ENCODE measurements at places on chromosomes 2 and 18.
A peak's percentile ranks its signal among the peaks of the same experiment; 100 is the strongest.

GRCh38 chr2:148721520-148721931 lies 77.0 kb downstream of the EPC2 start:
- no peak for DNase-seq

- DNase-seq, result peak; percentile 20
Observed at GRCh38 chr2:74496997-74497776, 2.2 kb downstream of the LBX2 start.

DNA sequence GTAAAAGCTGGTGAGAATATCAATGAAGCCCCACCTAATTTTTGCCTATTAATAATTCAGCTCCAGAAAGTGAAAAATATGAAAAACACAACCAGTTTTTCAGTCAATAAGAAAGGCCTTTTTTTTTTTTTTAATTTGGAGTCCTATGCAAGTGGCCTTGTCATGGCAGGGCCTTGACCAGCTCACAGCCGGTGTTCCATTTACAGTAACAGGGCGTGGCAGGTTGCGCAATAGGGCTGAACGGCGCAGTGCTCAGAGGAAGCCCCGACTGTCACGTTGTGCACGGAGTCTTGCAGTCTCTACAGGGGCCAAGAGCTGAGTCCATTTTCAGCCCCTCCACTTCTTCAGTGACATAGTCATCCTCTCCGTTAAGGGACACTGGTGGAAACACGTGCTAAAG lies 184.1 kb upstream of the FN1 start:
- no peak for DNase-seq

- no peak for DNase-seq
Observed at GRCh38 chr2:189393440-189394111, 47.7 kb upstream of the WDR75 start.

GRCh38 chr2:105385731-105386540 lies 12.9 kb downstream of the FHL2 start:
- peak; percentile 88 for DNase-seq

- no peak for DNase-seq
Observed at GRCh38 chr18:23069481-23069880, 65.8 kb upstream of the CABLES1 start.

GRCh38 chr2:54954705-54955357 lies 95.4 kb downstream of the RTN4 start:
- DNase-seq, result no peak

- DNase-seq, result no peak
Observed at GRCh38 chr18:50138181-50139064, 56.5 kb downstream of the MYO5B start.

- DNase-seq, result no peak
Observed at GRCh38 chr2:47227532-47228279, 72.6 kb upstream of the STPG4 start.

- DNase-seq, result no peak
Observed at GRCh38 chr2:6073191-6074088, 381.3 kb downstream of the SOX11 start.

GRCh38 chr2:141490886-141491285 lies 639.9 kb downstream of the LRP1B start:
- no peak for DNase-seq

DNA sequence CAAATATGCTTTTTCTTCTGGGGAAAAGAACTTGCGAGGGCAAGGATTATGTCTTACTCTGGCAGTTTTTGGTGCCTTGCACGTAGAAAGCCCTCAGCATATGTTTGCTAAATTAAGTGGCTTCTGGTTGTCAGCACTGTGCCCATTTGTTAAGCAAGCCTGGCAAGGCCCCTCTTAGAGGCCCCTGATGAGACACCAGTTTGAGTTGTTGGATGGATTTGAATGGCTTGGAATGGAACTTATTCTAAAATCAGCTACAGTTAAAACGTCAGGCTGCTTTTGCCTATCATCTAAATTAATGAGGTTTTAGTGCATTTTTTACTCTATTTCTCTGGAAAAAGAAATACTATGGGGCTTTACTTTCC lies 28.2 kb downstream of the TMEM182 start:
- no peak for DNase-seq

- DNase-seq, result no peak
Observed at GRCh38 chr2:53091183-53091582, 676.4 kb upstream of the CHAC2 start.

- no peak for DNase-seq
Observed at GRCh38 chr2:99088017-99088416, 53.5 kb upstream of the C2orf15 start.

- no peak for DNase-seq
Observed at GRCh38 chr18:39835303-39836030, 2119.6 kb upstream of the PIK3C3 start.

- no peak for DNase-seq
Observed at GRCh38 chr18:44602845-44603244, 77.8 kb upstream of the SETBP1 start.

- DNase-seq, result no peak
Observed at GRCh38 chr18:29309366-29309765, 1132.4 kb upstream of the CDH2 start.

- DNase-seq, result no peak
Observed at GRCh38 chr18:45860971-45861370, 35.5 kb downstream of the SIGLEC15 start.

GRCh38 chr2:179932786-179933185 lies 71.4 kb upstream of the ZNF385B start:
- no peak for DNase-seq
